Astrocyte of the cerebellum (primary cell): ENCODE measurements at places on chromosomes 11 and 22.

- no peak for DNase-seq
These were observed 15.3 kb upstream of the CDC42BPG start for GRCh38 chr11:64859542-64860414.

GRCh38 chr22:24059793-24060192, 48.7 kb downstream of the CABIN1 start:
- no peak for DNase-seq

DNA sequence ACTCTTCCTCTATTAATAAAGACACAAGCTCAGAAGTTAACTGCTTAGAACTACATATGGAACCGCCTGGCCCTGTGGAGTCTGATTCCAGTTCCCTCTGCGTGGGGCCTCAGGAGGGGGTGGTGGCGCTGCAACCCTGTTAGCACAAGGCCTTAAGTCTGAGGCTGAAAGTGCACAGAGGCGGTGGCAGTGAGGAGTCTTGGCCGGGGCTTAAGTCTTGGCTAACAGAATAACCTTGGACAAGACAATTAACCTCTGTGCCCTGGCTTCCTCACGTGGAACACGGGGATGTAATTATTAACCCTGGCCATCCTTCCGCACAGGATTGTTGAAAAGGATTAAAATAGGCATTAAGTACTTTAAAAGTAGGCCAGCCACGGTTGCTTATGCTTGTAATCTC, 191.5 kb downstream of the CEP164 start:
- DNase-seq = no peak

- DNase-seq = no peak
These were observed 12.0 kb downstream of the ST14 start for GRCh38 chr11:130171534-130171933.

GRCh38 chr11:6297831-6298230, 22.5 kb downstream of the CAVIN3 start:
- no peak for DNase-seq
